T-helper 17 cell (primary cell): ENCODE measurements at places on chromosomes 2 and 18. TPM values are rescaled to one million over a fixed set of nuclear protein-coding genes. Genes with fewer than 3 reads are reported as not detected.

INPP5D gene
- 163 TPM for total RNA-seq

PSMA8 gene
- total RNA-seq = 0.42 TPM

PLGLB2 gene
- 4.5 TPM for total RNA-seq

PAX8 gene
- 1.4 TPM for total RNA-seq
